DMS79 (cell line): ENCODE measurements at places on chromosomes 2 and 18.
A peak's percentile ranks its signal among the peaks of the same experiment; 100 is the strongest.

DNA sequence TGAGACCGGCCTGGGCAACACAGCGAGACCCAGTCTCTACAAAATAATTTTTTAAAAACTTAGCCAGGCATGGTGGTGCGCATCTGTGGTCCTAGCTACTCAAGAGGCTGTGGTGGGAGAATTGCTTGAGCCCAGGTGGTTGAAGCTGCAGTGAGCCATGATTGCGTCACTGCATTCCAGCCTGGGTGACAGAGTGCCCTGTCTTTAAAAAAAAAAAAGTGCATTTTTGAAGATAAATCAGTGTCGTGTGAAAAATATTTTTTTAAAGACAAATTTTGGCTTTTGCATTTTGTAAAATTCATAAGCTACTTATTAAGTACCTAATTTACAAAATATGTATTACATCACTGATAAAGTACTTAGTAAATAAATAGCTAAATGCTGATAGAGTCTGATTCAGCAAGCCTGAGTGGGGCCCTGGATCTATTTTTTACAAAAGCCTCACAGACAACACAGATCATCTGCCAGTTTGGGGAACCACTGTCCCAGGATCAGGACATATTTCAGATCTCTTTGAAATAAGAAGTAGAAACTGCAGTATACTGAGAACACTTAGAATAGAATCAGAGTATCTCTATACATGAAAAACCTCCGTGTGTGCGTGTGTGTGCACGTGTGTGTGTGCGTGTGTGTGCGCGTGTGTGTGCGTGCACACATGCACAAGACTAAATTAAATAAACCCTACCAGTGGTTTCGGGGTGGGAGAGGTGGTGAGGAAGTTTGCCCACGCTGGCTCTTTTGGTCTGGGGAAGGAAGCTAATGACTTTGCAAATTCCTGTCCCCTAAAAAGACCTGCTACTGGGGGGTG, 61.6 kb downstream of the AAK1 start:
- DNase-seq = no peak

DNA sequence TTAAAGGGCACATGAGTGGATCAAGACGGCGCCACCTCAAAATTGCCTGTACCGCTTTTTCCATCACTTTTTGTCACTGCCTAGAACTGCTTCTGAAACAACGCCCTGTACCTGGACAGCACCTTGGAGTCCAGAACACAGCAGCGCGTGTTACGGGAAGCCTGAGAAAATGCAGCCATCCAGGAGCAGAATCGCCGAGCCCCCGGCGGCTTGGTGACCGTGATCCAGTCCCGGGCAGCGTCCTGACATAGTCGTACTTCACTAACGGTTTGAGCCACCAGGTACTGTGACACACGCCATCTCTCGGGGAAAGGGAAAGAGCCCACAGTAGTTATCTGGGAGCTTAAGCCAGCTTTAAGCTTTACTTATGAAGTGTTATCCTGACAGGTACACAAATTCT, 168.9 kb upstream of the SALL3 start:
- no peak for DNase-seq

DNA sequence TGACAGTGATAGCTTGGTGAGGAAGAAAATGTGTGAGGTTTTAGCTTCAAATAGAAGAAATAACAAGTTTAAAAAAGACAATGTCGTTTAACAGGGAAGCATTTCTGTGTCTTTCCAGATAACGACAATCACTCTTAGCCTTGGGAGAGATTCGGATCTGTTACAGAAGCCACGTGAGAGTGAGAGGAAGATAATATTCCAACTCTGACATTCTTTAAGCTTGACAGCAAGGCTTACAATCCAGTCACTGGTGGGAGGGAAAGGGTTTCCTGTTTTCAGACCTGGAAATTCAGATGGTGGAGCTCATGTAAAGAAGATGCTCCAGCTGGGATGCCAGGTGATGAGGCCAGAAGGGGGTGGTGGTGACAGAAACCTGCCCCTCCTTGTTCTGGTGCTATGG, 30.8 kb downstream of the FBXO48 start:
- no peak for DNase-seq

GRCh38 chr2:234772733-234773060, 179.1 kb upstream of the SH3BP4 start:
- no peak for DNase-seq

- DNase-seq = no peak
Measured at GRCh38 chr2:113131352-113132185, 4.2 kb downstream of the IL1RN start.

DNA sequence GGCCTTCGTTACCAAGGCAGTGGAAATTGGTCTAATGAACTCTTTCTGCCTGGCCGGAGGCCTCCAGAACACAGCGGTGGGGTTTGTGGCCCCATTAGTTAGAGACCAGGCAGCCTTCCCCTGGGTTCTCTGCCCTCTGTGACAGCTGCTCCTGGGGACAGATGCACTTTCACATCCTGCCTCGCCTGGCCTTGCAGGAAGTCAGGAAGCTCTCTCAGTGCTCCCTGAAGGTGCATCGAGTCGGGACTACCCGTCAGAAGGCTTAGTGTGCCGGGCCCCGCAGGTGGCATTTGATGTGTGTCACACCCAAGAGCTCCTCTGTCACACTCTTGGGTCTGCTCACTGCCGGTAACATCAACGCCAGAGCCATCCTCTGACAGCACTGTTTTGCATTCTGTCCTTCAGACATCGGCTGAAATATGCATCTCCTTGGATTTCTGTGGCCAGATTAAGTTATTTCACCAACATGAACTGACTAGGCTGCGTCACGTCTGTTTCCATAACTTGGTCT, 158.3 kb downstream of the LDLRAD4 start:
- DNase-seq = no peak

DNA sequence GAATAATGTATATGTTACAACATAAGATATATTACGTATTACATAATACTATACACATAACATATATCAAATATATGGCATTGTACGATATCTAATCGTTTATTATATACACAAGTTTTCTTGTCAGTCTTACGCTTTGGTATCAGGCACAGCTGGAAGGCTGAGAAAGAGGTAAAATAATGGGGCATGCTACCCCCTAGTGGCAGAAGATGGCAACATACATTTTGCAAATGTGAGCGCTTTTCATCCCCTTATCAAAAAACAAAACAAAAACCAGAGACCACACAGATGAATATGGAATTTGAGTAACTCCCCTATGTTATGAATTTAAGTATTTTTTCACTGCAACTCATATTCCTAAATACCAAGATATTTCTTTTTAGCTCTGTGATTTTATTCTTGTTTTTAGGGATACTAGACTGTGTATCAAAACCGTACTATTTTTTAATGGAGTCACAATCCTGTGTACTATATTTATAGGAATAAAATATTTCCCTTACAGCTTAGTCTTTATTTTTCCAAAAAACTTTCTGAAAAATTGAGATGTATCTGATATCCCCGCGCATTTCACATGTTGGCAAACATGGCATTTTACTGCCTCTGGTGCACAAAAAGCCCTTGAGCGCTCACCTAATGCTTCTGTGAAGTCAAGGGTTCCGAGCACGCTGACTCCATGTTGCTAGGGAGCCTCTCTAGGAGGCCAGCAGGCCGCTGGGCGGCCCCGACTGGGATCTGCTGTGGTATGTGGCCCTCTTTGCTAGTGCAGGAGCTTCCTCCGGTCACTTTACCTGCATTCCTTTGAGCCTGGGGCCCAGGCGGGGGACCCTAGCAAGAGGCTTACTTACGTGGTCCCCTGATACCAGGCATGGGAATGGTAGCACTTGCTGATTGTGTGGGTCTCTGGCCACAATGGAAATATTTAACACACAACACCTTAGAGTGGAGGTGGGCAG, 62.5 kb downstream of the SLC4A3 start:
- DNase-seq = no peak

GRCh38 chr2:26456440-26457250, 21.3 kb downstream of the OTOF start:
- no peak for DNase-seq

- DNase-seq = no peak
Measured at GRCh38 chr2:113370478-113371091, 66.9 kb upstream of the ZNG1B start.

GRCh38 chr2:2824588-2824987, 493.5 kb upstream of the MYT1L start:
- DNase-seq = no peak

GRCh38 chr2:191929288-191929687, 82.4 kb upstream of the CAVIN2 start:
- no peak for DNase-seq

GRCh38 chr2:16869711-16870110, 204.1 kb upstream of the CYRIA start:
- DNase-seq = no peak

DNA sequence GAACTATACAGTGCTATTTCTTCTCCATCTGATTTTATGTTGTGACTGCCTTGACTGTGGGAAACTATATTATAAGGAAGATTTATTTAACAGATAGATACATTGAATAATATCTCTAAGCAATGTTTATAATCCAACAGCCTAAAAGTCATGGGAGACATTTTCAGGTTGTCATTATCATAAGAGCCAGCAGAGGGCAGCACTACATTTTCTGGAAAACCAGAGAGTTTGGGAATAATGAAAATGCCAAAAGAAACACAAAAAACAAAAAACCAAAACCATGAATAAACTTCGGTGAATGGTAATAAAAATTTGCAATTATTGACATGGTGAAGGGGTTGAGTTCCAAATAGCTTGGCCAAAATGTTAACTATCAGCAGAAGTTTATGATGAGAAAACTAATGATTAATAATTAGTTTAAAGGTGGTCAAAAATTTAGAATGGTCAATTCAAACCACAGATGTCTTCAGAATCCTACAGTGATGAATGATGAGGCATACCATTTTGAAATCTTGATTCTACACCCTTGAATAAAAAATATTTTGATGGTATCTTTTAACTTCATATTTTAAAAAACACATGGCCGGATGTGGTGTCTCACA, 4.7 kb downstream of the EEF1B2 start:
- no peak for DNase-seq

DNA sequence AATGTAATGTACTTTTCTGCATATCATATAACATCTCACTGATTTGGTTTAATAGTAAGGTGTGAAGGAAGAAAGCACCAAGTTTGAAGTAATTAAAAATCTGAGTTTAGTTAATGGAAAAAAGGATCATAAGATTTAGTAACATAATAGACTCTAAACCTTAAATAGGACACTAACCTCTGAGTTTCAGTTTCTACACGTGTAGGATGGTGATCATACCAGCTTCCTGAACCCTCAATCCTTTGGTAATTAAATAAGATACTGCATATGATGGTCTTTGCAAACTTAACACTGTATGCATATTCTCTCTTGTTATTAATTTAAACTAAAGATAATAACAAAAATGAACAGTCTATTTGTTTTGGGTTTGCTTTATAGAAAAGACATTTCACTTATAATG, 216.8 kb downstream of the NUP35 start:
- no peak for DNase-seq

DNA sequence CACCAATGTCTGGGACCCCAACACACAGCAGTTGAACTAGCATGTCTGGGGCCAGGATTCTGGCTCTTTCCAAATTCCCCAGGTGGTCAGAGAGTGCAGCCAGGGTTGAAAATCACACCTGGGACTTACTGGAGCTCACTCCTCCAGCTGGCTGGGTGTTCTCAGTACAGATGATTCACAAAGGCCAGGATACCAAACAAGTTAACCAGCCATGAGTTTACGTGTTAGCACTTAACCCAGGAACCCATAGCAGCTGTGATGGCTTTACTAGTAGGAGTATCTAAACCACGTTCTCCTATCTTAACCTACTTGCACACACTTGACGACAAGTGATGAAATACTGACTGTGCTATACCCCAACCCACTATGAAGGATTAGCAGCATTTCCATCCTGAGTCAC, 222.8 kb downstream of the FBXO15 start:
- DNase-seq = no peak

GRCh38 chr2:128585706-128586105, 267.0 kb upstream of the HS6ST1 start:
- DNase-seq = no peak

DNA sequence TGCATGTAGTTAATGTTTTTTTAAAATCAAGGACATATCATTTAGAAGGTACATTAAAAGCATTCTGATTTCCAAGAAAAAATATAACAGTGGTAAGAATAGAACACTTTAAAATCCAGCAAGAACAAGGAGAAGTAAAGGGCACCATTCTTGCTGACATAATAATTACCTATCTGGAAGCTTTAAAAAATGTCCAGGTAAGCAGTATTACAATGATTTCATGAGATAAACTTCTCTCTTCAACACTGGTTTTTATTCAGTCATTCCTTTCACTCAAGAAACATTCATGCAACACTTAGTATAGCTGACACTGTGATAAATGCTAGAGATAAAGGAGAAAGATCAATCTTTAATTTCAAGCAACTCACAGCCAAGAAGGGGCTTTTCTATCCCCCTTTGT, 2.9 kb upstream of the KANSL1L start:
- DNase-seq = no peak

DNA sequence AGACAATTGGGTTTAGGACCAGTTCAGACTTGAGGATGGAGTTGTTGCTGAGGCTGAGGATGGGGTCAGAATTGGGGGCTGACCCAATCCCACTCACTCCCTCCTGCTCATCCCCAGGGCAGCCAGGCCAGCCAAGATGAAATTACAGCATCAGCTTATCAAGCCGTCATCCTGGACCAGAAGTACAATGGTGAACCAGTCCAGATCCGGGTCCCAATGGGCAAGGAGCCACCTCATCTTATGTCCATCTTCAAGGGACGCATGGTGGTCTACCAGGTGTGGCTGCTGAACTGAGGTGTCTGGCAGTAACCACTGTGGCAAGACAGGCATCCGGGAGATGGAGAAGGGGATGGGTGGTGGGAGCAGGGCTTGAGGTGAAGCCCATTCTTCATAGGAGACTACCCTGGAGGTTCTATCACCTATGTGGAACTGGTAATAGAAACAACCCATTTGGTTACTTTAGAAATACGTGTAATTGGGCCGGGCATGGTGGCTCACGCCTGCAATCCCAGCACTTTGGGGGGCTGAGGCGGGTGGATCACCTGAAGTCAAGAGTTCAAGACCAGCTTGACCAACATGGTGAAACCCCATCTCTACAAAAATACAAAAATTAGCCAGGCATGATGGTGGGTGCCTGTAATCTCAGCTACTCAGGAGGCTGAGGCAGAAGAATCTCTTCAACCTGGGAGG, 13.9 kb downstream of the VIL1 start:
- no peak for DNase-seq

GRCh38 chr2:70685771-70686171, 82.2 kb downstream of the ADD2 start:
- peak; percentile 16 for DNase-seq

DNA sequence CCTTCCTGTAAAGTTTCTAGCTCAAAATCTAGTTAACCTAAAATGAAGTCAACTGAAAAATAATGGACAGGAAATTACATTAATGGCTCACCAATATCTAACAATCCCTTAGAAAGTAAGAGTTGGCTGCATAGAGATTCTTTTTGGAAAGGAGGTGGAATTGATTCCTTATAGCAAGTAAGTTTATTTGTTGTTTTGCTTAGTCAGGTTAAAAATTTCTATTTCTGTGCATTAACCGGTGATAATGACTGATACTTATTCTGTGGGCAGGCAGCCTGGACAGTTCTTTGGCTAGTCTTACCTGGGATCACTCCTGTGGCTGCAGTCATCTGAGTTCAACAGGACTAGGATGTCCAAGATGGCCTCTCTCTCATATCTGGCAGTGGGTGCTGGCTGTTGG, 6.9 kb upstream of the BCL2L11 start:
- no peak for DNase-seq

- DNase-seq = no peak
Measured at GRCh38 chr2:241974096-241974495, 104.6 kb downstream of the RTP5 start.
